ENCODE measurements at places on chromosomes 11 and 22.

DNA sequence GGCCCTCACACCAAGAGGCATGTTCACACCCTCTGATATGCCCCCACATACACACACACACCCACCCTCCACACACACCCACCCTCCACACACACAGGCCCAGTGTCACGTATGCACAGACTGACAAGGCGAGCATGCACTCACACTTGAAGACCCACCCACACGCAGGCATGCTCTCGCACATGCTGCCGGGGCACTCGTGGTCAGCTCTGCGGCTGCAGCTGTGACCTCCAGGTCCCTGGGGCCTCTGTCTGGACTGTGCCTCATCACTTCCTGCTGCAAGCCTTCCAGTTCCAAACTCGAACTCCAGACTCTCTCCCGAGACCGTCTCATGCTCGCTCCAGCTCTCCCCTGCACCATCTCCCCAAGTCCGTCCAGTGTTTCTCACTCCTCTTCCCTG, 9.5 kb downstream of the DCHS1 start:
- peak; percentile 78 for DNase-seq

- no peak for DNase-seq
Measured at GRCh38 chr22:50115693-50116092, 25.9 kb downstream of the MOV10L1 start.

- DNase-seq = peak; percentile 67
Measured at GRCh38 chr11:126355926-126356897, 726 bp downstream of the ST3GAL4 start.

DNA sequence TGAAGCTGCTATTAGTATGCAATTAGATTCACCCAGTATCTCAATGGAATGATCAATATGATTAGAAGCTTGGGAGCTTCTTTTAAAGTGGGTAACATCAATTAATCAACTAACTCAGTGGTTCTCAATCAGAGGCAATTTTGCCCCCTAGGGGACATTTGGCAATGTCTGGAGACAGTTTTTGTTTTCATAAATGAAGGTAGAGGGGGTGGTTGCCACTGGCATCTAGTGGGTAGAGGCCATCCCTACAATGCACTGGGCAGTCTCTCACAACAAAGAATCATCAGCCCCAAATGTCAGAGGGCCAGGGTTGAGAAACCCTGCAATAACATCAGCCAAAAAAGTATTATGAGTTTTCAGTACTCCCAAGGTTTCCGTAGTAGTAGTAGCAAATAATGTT, 5.9 kb upstream of the AMOTL1 start:
- no peak for DNase-seq

DNA sequence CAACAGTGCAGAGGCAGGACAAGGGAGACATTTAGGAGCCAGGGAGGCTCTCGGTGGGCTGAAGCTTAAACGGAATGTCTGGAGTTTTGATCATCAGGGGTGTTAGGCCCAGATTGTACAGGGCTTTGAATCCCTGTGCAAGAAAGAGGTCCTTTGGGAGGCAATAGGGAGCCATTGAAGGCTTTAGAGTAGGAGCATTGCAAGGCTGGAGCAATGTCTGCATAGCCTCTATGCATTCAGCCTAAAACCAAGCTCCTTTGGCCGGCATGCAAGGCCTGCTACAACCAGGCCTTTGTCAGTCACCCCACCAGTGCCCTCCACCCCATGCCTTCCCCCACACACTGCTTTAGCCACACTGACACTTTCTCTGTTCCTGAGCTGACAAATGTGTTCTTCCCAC, 47.4 kb upstream of the FGF3 start:
- DNase-seq = no peak

DNA sequence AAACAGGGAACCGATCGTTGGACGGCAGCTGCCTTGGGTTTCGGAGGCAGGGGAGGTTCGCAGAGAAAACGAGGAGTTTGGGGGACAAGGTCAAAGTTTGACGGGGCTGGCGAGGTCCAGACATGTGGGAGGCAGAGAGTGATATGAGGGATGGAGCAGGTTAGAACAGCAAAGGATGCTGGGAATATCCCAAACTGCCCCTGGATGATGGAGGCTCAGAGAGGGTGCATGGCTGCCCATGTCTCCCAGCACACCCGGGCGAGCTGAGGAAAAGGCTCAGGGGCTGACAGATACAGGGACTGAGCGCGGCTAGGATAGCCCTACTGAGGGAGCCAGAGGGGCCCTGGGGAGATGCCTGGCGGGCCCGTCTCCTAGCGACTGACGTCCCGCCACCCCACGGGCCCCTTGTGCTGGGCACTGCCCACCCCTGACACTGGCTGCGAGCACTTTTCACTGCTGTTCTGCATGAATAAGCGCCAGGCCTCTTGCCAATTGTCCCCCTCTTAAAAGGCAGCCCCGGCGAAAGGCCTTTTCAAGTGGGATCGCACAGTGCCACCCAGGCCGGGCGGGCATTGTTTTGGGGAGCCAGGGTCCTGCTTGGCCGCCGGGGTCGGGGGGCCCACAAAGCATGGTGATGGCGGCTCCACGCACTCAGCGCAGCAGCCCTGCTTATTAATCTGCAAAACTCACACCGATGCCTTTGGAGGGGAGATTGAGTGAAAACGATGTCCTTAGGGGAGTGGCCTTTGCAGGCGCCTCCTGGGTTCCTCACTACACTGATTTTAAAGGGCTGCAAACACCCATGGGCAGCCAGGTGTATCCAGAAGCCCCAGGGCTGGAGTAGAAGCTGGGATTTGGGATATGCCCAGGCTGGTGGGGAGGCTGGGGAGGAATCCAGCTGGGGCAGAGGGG, 90.0 kb upstream of the LINC01488 start:
- DNase-seq = peak; percentile 22

DNA sequence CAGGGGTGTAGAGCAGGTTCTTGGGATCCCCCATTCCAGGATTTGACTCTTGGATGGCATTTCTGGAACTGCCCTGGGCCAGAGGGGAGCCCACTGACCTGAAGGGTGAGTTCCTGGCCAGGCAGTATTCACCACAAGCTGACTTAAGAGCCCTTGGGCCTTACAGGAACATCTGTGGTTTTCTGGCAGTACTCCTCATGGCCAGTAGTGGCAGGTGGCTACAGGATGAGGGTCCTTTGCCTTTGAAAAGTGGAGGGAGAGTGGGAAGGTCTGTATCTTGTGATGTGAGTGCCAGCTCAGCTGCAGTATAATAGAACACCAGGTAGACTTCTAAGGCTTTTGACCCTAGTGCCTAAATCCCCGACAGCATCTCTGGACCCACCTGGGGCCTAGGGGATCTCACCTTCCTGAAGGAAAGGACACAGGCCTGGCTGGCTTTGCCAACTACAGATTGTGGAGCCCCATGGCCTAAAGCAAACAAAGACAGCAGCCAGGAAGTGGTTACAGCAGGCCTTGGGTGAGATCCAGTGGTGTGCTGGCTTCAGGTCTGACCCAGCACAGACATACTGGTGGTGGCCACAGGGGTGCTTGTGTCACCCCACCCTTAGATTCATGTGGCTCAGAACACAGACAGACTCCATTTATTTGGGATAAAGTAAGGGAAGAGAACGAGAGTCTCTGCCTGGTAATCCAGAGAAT, 9.0 kb downstream of the OR51S1 start:
- no peak for DNase-seq

GRCh38 chr22:44055805-44056204, 31.7 kb downstream of the PARVB start:
- DNase-seq = no peak

- DNase-seq = no peak
Measured at GRCh38 chr11:59999691-60000090, 17.3 kb upstream of the OOSP4B start.

- no peak for DNase-seq
Measured at GRCh38 chr11:78662811-78663210, 88.1 kb upstream of the NARS2 start.

DNA sequence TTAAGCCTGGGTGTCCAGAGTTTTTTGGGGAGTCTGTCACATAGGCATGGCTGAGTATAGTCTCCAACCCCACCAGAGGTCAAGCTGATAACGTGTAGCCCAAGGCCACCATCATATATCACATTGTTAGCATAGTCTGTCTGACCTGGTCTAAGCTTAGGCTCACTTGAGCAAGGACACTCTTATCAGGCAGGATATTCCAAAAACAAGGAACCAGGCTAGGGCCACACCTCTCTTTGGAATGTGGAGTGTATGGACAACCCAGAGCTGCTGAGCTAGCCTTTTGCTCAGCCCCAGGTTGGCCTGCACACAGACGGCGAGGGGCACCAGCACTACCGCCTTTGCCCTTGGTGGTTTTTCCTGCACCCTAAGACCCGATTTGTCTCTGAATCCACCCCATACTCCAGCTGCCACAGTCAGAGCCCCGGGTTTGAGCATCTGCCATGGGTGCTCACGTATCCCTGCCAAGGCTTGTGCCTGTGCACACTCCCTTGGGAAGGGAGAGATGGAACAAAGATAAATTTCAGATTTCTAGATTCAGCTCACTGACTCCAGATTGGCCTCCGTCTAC, 7.2 kb downstream of the SNAP29 start:
- DNase-seq = no peak

DNA sequence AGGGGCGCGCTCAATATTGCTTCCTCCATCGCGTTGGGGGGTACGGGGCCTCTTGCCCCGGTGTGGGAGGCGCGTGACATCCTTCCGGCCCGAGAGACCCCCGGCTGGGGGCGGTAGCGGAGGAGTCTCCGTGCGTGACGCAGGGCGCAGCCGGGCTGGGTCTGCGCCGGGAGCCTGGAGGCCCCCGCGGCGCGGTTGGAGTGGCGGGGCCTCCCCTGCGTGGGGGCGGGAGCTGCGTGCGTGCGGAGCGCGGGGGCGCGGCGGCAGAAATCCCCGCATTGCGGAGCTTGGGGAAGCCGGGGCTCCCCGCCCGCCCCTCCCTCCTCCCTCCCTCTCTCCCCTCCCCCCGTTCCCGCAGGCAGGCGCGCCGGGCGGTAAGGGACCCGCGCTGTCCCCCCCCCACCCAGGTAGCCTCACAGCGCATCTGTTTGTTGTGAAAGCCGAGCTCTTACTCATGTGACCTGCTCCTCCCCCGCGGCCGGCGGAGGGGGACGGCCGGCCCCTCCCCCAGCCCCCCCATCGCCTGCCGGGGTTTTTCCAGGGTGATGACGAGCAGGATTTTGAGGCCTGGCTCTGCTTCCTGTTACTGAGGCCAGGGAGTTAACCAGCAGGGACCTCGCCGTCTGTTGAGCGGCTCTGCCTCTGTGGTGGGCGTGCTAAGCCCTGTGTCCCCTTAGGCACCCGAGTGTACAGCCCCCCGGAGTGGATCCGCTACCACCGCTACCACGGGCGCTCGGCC, 1.6 kb downstream of the PIM3 start:
- peak; percentile 82 for DNase-seq

DNA sequence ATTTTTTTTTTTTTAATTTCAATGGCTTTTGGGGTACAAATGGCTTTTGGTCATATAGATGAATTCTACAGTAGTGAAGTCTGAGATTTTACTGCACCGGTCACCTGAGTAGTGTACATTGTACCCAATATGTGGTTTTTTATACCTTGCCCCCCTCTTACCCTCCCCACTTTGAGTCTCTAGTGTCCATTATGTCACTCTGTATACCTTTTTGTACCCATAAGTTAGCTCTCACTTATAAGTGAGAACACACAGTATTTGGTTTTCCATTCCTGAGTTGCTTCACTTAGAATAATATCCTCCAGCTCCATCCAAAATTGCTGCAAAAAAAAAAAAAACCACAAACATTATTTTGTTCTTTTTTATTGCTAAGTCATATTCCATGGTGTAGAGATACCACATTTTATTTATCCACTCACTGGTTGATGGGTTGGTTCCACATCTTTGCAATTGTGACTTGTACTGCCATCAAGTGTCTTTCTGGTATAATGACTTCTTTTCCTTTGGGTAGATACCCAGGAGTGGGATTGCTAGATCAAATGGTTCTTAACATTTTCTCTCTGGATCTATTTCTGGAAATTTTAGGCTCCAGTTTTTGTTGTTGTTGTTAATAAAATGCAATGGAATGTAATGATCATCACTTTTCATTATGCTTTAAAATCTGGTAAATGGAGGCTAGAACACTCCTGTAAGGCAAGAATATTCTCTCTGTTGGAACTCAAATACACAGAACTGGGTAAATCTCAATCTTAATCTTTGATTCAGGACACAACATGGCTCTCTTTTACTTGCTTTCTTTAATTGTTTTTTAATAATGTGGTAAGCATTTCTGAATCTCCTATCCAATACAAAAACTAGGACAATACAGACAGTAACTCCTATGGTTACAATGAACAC, 10.3 kb downstream of the NEAT1 start:
- DNase-seq = no peak

All from right forelimb (tissue), 1 donor.